ENCODE measurements at places on chromosomes 1 and 21. TPM values are rescaled to one million over a fixed set of nuclear protein-coding genes. Genes with fewer than 3 reads are reported as not detected.

The SYTL1 gene
- 141 TPM for total RNA-seq

The NDUFV3 gene
- 32.3 TPM for total RNA-seq

The DHRS3 gene
- total RNA-seq, result 121 TPM

The BMP8A gene
- total RNA-seq, result 0.13 TPM

The PYHIN1 gene
- 2.3 TPM for total RNA-seq

- H3K36me3 ChIP-seq, result no peaks in the 10 kb centered on the region
- peak overlapping the region; percentile 59 for H3K27ac ChIP-seq
- peaks cover 13% of the 10 kb centered on the region for H3K4me1 ChIP-seq
- no peaks in the 10 kb centered on the region for H3K27me3 ChIP-seq
- no peak overlapping the region for H3K4me3 ChIP-seq
- DNase-seq, result no peak
Observed at GRCh38 chr21:45131537-45131999, 57.2 kb downstream of the ADARB1 start.

DNA sequence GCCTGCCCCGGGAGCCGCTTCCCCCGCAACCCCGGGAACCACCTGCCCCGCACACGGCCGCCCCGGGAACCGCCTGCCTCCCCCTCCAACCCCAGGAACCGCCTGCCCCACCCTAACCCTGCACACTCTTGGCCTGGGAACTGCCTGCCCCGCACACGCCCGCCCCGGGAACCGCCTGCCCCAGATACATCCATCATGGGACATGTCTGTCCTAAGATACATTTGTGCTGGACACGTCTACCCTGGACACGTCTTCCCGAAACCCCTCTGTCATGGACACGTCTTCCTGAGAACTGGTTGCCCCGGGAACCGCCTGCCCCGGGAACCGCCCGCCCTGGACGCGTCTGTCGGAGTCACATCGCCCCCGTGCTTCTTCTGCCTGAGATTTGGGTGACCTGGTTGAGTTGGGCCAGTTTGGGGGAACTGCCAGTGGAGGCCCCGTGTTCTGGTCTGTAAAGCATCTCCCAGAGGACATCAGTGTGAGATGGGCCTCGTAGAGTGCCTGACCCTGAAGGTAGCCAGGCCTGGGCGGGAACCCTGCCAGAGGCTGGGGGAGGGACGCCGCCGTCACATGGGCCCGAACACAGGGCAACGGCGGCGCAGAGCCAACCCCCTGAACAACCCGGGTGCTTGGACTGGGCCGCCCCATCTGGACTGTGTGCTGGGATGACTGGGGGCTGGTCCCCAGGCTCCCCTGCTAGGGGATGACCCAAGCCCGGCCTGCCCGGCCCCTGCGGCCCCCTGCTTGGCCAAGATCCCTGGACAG lies 3.6 kb downstream of the PERM1 start:
- H3K36me3 ChIP-seq, result no peaks in the 10 kb centered on the region
- no peak overlapping the region for H3K27ac ChIP-seq
- peaks cover 3% of the 10 kb centered on the region for H3K27me3 ChIP-seq

DNA sequence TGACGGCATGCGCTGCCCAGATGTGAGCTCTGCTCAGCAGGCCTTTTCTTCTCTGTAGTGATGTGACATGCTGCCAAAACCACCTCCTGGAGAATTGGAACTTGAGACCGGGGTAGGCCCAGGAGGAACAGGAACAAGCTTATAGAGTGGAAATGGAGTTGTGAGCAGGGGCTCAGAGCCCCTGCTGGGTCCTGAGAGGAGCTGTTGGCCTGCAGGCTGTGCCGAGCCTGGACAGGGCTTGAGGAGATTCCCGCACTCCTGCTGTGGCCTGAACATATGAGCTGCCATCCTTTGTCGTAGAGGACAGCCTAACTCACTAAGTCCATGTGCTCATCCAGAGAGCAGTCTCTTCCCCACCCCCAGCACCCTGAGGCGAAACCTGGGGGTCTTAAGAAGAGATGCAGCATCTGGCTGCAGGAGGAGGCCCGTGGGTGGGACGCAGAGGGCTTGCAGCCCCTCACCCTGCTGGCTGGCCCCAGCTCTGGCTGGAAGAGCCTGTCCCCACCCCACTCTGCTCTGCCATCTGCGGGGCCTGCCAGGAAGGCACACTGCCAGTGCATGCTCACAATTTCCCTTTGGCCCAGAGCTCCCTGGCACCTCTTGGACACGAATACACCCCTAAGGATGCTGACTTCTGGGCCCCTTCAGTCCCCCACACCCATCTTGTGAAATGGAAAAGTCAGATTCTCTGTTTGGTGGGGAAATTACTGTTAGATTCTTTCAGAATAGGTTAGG lies 42.5 kb downstream of the PTPRF start:
- H3K36me3 ChIP-seq, result peaks cover 14% of the 10 kb centered on the region
- DNase-seq, result no peak
- peaks cover 23% of the 10 kb centered on the region for H3K4me1 ChIP-seq
- H3K4me3 ChIP-seq, result no peak overlapping the region

DNA sequence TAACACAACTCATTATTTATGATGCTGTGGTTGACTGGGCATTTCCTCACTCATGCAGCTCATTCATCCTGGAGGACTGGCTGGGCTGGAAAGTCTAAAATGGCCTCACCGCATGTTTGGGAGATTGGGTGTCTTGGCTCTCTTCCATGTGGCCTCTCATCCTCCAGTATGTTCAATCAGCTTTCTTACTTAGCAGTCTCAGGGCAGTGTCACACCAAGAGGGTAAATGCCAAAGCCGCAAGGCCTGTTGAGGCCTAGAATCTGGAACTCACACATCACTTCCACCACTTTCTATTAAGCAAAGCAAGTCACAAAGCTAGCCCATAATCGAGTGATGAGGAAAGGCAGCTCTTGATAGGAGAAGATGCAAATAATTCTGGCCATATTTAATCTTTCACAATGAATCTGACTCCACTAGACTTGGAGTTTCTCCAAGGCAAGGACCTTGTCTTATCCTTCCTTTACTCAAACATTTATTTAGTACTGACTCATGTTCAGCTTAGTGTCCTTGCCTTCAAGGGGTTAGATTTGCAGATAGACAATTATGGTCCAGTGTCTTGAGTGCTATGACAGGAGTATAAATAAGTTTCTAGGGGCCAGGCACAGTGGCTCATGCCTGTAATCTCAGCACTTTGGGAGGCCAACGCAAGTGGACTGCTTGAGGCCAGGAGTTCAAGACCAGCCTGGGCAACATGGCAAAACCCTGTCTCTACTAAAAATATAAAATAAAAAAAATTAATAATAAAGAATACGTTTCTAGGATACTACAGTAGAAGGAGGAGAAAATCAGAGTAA lies 45.1 kb downstream of the TMEM53 start:
- no peak overlapping the region for H3K4me3 ChIP-seq
- H3K4me1 ChIP-seq, result peaks cover 27% of the 10 kb centered on the region
- H3K27me3 ChIP-seq, result no peaks in the 10 kb centered on the region
- peaks cover 9% of the 10 kb centered on the region for H3K36me3 ChIP-seq
- DNase-seq, result no peak
- H3K27ac ChIP-seq, result no peak overlapping the region

GRCh38 chr1:54174106-54174505 lies 21.3 kb upstream of the CDCP2 start:
- no peak overlapping the region for H3K27ac ChIP-seq
- no peaks in the 10 kb centered on the region for H3K27me3 ChIP-seq
- DNase-seq, result no peak
- H3K4me3 ChIP-seq, result no peak overlapping the region
- H3K36me3 ChIP-seq, result no peaks in the 10 kb centered on the region

GRCh38 chr1:179935909-179936496 lies 18.6 kb upstream of the CEP350 start:
- H3K36me3 ChIP-seq, result no peaks in the 10 kb centered on the region
- DNase-seq, result no peak
- H3K27ac ChIP-seq, result no peak overlapping the region
- H3K27me3 ChIP-seq, result no peaks in the 10 kb centered on the region
- peaks cover 4% of the 10 kb centered on the region for H3K4me1 ChIP-seq

DNA sequence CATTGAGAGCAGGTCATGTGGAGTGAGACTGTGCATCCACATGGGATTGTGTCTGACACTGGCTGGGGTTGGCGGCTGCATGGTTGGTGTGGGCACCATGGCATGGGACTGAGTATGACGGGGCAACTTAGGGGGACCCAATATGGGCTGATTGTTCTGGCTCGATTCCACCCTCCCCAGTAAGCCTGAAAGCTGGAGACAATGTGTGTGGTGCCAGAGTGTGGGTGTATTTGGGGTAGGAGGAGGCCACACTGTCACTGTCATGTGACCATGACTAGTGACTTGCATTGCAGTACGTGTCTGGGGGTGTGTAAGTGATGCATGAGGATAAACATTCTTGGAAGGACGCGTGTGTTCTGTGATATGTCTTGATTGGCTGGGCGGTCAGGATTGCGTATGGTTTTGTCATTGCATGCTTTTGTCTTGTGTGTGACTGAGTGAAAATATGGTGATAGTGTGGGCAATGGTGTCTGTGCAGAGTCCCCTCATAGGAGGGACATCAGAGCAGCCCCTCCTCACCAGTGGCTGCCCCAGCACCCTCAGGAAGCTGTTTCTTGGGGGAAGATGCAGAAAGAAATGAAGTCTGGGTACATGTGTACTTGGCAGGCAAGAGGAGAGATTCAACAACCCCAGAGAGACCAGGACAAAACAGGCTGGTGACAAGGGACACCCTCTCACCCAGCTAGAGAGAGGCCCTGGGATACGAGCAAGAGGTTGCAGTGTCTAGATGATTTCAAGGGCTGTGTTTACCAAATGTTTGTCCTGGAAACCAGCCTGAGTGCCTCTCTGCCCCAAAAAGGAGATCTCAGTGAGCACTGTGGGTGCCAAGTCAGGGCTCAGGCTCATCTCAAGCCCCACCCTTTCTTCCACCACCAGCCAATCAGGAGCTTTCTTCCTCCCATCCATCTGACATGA lies 36.3 kb downstream of the SDC3 start:
- H3K27ac ChIP-seq, result no peak overlapping the region
- H3K27me3 ChIP-seq, result no peaks in the 10 kb centered on the region
- no peak overlapping the region for H3K4me3 ChIP-seq
- DNase-seq, result no peak

GRCh38 chr21:46388206-46388880 lies 64.4 kb downstream of the PCNT start:
- H3K27ac ChIP-seq, result no peak overlapping the region
- DNase-seq, result no peak
- H3K4me1 ChIP-seq, result peaks cover 5% of the 10 kb centered on the region
- no peak overlapping the region for H3K4me3 ChIP-seq
- no peaks in the 10 kb centered on the region for H3K27me3 ChIP-seq

DNA sequence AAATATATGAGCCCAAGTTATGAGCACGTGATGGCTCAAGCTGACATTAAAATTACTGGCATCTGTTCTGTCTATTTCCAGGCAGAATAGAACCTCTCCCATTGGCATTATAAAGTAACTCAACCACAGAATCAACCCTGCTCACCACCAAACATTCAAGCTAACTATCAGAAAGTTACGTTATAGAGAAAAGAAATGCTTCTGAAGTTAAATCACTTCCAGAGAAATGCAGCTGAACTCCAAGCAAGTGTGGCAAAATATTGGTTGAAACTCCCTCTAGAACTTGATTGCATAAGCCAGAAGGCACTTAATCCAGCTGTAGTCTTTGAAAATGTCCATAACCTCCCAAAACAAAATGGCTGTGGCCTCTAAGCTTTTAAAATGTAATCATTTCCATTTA lies 36.2 kb upstream of the UBE2U start:
- no peak for DNase-seq
- no peak overlapping the region for H3K4me3 ChIP-seq
- no peak overlapping the region for H3K27ac ChIP-seq

DNA sequence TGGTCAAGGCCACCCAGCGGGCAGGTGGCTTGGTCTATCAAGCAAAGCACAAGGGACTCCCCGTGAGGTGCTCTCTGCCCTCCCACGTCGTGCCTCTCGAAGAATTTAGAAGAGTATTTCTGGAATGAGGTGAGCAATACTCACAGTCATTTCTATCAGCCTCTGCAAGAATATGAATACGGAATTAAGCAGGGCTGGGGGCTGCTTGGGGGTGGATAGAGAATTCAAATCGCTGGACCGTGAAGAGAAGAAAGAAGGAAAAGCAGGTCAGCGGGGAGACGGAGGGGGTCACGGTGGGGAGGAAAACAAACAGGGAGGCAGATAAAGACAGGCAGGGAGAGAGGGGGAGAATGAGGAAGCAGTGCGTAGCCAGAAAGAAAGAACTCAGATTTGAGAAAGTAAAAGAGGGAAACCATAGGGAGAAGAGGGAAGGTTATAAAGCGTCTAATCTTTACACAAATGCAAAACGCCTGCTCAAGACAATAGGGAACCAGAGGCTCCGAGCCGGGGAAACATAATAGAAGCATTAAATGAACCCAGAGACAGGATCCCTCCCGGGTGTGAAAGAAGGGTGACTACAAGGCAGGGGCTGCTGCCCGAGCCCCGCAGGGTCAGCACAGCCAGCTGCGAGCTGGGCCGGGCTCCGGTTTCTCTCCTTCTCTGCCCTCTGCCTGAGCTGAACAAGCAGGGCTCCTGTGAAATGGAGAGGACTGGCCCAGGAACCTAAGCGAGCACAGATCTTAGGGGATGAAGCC lies 2.1 kb upstream of the EDN2 start:
- no peak for DNase-seq
- no peak overlapping the region for H3K4me3 ChIP-seq
- no peak overlapping the region for H3K27ac ChIP-seq
- H3K4me1 ChIP-seq, result peaks cover 33% of the 10 kb centered on the region

DNA sequence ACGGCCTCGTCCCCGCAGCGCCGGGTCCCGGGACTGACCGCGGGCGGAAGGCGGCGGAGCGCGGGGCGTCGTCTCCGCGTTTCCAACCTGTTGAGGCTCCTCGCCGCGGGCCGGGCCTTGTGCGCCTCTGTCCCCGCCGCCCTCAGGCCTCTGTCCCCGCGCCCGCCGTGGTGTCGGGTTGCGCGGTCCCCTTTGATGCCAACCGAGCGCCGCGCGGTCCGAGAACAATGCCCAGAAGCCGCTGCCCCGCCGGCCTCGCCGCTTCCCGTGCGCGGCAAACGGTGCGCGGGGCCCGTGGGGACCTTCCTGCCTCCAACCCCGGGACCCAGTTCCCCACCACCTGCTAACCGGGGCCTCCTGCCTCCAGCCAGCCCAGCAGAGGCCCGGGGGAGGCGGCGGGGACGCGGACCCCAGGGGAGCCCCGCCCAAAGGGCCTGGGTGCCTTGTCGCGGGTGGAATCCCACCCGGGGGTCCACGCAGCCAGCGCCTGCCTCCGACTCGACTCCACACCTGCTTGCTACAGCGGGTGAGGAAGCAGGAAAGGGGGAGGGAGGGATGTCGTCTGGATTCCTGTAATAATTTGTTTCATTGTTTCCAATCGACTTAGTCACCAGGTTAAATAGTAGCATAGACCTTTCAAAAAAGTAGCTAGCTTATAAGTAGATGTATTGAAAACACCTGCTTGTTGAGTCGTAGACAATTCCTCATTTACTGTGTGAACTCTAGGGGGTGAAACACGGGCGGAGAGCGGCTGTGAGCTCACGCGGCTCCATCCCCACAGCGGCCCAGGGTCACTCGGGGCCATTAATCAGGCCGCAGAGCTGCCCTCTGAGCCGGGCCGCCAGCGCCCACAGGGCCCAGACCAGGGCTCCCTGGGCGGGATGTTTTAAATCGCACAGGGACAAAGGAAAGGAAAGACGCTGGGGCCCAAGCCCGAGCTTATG lies 1.1 kb downstream of the COL18A1 start:
- peaks cover 86% of the 10 kb centered on the region for H3K4me1 ChIP-seq
- peak overlapping the region; percentile 82 for H3K27ac ChIP-seq
